ENCODE measurements at places on chromosomes 13 and 19.

DNA sequence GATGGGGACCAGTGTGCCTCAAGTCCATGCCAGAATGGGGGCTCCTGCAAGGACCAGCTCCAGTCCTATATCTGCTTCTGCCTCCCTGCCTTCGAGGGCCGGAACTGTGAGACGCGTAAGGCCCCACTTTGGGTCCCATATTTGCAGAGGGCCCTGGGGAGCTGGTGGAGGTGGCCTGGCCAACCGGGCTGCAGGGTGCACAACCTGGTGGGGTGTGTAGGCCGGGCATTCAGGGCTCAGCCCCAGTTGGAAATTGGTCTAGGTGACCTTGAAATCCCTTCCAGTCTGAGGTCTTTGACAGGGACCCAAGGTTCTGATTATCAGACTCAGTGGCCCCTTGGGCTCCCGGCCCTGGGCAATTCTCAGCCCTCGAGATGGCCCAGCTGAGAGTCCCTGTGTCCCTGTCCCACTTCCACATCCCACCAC, 8.3 kb downstream of the F7 start:
- no peak for DNase-seq

DNA sequence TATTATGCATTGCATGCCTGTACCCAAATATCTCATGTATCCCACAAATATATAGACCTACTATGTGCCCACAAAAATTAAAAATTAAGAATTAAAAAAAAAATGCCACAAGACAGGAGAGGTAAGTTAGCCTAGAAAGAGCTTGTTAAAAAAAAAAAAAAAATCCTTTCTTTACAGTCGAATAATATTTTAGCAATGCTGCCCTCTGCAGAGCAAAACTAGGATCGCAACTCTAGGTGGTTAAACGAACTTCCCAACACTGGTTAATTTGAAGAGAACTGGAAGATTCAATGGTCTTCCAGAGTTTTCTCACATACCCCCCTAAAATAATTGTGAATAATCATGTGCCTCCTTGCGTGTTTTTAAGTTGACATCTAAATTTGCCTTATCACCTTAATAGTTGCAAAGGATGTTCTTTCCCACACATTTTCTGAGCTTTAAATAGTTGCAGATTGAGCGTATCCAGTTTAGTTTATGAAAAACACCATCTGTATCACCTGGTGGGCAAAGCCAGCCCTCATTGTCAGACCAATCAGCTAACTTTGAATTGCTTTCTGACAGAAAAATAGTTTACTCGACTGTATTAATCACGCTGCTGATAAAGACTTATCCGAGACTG, 47.4 kb upstream of the RCBTB2 start:
- peak; percentile 84 for DNase-seq

DNA sequence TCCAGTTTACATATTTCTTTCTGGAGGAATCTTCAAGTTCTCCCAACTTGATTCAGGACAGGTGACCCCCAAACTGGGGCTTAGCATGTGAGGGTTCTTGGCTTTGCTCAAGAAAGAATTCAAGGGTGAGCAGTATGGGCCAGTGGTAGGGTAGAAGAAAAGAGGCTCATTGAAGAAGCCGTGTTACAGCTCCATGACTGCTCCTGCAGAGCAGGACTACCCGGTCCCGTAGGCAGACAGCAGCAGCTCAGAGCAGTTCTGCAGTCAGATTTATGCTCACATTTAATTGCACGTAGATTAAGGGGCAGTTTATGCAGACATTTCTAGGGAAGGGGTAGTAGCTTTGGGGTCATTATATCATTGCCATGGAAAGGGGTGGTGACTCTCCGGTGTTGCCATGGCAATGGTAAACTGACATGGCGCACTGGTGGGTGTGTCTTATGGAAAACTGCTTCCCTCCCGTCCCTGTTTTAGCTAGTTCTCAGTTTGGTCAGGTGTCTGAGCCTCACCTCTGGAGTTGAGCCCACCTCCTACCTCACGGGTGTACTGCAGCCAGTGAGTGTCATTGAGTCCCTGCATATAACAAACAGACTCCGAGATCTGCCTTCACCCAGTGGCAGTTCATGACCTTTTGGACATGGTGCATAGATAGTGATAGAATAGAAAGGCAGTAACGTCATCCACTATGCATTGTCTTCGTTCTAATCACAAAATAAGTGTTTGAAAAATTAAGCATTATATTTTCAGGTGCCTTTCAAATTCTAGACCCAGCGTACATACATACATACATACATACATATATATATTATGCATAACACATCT, 16.0 kb upstream of the ZNF792 start:
- DNase-seq: no peak

- no peak for DNase-seq
Measured at GRCh38 chr13:112438515-112438914, 62.4 kb downstream of the SPACA7 start.

DNA sequence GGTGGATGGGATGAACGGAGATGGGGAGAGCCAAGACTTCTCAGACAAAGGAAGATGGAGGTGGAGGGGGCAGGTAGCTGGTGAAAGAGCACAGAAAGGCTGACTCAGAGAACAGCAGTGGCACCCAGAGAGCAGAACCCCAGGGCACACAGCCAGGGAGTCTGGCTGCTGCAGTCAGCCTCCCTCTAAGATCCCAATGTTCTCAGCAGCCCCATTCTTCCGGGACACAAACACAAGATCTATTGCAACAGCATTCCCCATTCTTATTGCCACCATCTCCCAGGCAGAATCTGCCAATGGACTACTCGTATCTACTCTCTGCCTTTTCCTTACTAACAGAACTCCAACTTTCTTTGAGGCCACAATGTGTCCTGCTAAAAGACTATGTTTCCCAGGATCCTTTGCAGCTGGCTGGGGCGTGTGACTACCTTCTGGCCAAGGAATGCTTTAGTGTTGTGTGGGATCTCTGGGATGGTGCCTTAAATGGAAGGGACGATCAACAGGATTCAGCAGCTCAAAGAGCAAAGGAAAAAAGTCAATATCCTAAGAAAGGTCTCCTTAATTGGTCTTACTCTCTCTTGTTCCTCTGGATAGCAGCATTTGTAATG, 7.5 kb downstream of the THAP8 start:
- DNase-seq: no peak

DNA sequence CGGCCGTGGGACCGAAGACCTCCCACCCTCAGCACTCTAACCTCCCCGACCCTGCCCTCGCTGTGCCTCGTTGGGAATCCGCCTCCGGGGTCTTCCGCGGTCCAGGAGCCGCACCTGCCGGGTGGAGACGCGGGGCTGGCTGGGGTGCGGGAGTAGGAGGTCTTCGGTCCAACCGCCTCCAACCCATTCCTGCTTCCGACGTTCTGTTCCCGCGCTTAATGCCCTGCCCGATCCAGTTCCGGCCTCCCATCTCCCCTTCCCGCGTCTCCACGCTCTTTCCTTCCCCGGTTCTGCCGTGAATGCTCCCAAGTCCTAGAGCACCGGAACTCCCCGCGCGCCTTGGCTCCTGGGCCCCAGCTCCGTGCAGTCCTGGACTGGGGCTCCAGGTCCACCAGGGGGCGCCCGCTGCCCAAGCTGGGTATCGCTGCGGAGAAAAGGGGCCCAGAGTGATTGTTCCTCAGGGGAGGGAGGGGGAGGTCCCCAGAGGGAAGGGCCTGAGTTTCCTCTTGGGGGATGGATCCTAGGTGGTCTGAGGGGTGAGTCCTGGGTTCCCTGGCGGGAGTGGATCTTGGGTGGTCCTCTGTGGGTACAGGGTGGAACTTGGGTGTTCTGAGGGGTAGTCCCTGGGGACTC, 14.1 kb upstream of the TNFSF9 start:
- peak; percentile 80 for DNase-seq

DNA sequence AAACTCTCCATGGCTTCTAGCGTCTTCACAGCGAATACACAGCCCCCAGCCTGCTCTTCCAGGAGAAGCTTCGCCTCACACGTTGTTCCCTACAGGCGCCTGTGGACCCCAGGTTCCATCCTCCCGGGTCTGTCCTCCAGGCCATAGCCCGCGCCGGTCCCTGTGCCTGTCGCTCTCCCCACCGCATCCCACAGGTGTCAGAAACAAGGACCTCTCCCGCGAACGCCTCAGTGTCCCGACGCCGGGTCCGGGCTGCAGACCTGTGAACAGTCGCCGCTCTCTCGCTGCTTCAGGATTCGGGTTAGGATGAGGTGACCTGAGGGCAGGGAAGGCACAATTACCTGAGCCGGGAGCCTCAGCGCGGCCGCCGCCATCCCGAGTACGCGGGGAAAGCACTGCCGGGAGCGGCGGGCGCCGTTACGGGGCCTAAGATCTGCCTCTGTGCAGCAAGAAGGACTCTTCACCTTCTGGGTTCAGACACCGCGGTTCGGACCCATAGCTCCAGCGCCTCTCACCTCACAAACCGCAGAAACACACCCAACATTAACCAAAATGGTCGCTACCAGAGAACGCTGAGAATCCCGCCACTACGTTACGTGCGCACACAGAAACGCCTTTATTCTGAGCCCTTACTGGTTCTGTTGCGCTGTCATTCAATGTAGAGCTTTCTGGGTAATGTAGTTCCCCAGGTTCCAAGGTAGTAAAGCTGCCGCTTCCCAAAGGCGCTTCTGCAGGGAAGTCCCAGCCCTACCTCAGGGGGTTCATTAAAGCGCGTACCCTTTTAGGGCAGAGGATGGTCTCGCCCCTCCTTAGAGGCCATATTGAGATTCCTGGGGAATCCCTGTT, at the start of gene ZNF418:
Gene ZNF418 (minus strand): TSS at position 583 of the 846 bp plus-strand sequence. CDS start 1,580 bp downstream, outside the sequence.
- DNase-seq: peak; percentile 90

- DNase-seq: no peak
Measured at GRCh38 chr19:39996218-39996810, 546 bp upstream of the ZNF546 start.

DNA sequence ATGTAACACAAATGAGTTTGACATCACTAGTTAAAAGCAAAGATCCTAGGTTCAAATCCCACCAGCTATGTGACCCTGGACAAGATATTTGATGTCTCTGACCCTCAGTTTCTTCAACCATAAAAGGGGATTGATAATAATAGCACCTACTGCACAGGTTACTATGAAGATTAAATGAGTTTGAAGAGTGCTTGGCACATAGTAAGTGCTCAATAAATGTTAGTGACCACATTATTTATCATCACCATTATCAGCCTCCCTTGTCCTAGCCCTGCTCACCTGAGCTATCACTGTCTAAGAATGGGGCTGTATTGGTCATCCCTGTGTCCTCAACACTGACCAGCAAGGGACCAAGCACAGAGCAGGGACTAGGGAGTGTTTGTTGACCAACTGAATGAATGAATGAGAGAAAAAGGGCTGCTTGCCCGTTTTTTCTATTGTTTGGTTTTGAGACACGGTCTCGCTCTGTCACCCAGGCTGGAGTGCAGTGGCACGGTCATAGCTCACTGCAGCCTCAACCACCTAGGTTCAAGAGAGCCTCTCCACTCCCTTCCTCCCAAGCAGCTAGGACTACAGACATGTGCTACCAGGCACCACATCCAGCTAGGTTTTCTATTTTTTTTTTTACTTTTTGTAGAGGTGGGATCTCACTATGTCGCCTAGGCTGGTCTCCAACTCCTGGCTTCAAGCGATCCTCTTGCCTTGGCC, 26.6 kb upstream of the DACT3 start:
- DNase-seq: no peak

DNA sequence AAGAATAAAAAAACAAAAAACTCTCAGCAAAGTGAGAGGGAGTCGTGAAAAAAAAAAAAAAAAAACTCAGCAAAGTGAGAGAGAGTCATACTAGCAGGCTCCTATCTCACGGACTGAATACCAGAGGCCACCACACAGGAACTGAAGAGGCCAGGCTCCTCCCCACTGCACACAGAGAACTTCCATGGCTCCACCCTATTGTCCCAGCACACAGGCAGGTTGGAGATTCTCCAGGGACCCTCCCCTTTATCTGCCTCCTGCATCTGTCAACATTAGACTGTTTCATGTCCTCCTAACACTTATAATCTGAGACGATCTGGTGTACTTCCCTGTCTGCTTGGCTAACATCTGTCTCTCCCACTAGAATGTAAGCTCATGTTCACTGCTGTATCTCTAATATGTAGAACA, 37.0 kb upstream of the FARP1 start:
- DNase-seq: no peak

GRCh38 chr13:75180805-75181455, 301.0 kb downstream of the TBC1D4 start:
- DNase-seq: peak; percentile 47

DNA sequence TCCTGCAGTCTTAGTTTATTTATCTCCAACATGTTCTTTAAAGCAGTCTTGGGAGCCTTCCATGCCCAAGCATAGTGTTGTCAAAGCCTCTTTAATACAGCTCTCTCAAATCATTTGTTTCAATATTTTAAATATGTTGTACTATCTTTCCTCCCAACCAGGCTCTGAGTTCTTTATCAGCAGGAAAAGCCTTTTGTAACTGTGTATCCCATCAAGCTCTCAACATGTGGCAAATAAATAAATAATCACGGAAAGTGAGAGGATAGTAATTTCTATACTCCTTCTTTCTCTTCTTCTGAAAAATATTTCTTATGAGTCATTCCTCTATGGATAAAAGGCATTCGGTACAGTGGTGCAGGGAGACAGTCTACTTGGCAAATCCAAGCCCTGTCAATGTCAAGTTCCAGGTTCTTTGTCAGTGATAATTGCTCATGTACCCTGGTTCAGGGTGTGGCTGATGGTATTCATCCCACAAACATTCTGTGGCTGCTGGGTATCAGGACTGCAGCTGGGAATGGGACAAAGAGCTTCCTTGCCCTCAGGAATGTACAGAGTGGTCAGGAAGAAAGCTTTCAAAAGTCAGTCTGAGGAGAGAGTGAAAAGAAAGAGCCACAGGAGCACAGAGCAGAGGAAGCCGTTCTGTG, 384.3 kb downstream of the EFNB2 start:
- peak; percentile 89 for DNase-seq

DNA sequence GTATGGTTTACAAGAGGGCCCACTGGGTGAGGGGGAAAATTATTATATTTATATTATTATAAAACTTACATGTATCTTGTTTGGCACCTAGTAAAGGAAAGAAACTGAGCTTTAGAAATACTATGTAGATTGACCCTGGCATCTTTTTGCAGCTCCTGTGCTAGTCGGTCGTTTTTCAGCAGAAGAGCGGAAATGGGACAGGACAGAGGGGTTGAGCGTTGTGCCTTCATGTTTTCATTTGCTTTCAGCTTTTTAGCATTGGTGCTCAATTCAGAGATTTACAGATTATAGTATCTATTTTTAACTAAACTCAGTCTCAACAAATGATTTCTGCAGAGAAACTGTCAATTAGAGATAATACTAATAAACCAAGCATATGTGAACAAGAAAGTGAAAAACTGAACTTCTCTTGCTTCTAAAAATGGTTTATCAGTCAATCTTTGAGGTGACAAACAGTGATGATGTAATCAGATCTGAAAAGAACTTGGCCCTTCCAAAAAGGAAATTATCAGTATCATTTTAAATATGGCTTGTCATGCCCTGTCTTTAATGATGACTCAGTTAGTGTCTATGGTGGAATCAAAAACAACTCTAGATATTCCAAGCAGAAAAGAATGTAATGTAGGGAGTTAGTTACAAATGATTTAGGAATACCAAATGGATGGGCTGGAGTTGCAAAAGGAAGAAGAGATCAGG, 56.9 kb upstream of the KCTD4 start:
- DNase-seq: no peak

GRCh38 chr13:100394005-100394695, 194.4 kb downstream of the GGACT start:
- no peak for DNase-seq

DNA sequence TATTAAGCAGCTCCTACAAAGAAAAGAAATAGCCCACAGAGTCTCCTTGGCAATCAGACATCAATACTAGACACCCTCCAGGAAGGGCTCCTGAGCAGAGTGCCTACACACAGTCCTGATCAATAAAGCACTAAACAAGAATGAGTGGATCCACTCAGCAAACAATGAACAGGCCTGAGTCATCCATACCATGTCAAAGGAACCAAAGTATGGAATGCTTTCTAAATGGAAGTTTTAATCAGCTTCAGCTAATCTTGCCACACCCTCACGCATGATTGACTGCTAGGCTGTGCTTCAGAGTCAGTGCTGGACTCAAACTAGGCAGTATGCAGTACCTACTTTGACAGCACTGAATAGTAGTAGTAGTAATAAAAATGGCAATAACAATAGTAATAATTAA, 392.7 kb upstream of the HTR2A start:
- no peak for DNase-seq
